ENCODE measurements at places on chromosomes 6 and 20.

- no peak for DNase-seq
Measured at GRCh38 chr6:42022755-42023384, 27.5 kb upstream of the TAF8 start.

- no peak for DNase-seq
Measured at GRCh38 chr20:24084281-24084680, 95.7 kb upstream of the GGTLC1 start.

DNA sequence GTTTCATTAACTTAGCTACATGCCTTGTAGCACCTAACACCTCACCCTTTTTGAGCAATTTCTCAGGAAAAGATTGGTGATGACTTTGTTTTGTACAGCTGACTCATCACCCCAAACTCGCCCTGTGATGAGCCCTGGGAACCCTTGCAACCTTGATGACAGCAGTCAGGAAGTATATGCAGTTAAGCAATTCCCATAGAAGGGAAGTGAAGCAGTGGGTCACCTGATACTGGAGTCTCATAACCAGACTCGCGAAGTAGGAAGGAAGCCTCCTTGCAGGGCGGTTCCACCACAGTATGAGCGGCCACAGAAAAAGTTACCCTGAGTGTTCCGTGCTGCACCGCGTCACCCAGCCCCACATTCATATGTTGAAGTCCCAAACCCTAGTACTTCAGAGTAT lies 82.0 kb upstream of the EDN1 start:
- no peak for DNase-seq

DNA sequence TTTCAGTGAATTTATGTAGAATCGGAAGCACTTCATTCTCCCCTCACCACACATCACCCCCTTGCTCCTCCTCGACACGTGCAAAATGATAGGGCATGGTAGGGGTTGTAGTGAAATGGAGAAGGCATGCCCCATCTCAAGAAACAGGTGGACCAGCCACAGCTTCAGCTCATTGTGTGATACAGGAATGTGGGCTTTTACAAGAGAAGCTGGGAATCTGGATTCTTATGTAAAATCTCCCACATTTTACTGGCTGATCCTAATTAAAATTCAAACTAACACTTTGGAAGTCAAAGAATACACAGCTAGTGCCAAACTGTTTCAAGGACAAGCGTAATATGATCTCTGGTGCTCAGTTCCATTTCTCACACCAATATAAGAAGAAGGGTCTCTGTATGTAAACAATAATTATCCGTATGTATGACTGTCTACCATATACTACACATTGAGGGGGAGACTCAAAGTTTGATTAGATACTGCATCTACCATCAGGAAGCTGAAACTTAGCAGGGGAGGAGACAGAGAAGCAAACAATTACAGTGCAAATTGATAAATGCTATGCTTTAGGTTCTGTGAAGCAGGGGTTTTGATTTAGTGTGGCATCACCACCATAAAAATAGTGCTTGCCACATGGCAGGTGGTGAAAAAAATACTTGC lies 24.3 kb upstream of the KIAA0408 start:
- DNase-seq = no peak

- DNase-seq = peak; percentile 3
Measured at GRCh38 chr6:151098166-151098565, 141.6 kb upstream of the AKAP12 start.

- no peak for DNase-seq
Measured at GRCh38 chr20:10982692-10983091, 308.9 kb upstream of the JAG1 start.

- no peak for DNase-seq
Measured at GRCh38 chr6:75495011-75495410, 1.4 kb upstream of the FILIP1 start.

- no peak for DNase-seq
Measured at GRCh38 chr6:18741741-18742140, 354.6 kb downstream of the RNF144B start.

- no peak for DNase-seq
Measured at GRCh38 chr6:156694679-156695078, 82.5 kb upstream of the ARID1B start.

DNA sequence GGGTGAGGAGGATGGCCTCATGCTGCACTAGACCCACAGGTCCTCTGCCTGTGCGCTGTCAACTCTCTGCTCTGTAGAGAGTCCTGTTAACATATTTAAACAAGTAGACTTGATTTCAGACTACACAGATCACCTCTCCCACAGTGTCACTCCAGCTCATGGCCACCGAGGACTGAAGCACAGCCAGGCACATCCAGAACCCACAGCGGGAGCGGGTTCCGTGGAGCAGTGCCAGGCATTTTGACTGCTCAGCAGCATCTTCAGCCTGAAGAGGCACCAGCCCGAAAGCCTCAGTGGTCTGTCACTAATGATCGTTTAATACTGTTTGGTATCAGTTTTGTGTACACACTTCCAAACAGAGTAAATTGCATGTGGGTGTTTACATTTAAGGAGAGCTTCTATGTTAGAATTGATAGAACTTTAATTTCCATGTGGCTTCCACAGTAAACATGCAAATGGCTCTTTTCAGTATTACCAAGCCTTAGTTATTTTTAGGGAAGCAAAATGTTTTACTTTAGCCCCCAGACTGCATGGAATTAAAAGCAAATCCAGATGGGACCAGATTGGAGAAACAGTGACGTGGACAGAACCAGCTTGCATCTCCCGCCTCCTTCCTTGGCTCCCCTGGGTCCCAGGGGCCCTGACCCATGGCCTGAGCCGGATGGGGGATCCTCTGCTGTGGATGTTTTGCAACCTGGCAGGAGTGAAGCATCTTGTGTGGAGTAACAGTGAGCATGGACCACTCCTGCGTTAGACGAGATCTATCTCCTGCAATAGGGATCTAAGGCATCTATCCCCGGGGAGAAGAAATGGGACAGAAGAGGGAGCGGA lies 196.7 kb upstream of the CDH4 start:
- no peak for DNase-seq

DNA sequence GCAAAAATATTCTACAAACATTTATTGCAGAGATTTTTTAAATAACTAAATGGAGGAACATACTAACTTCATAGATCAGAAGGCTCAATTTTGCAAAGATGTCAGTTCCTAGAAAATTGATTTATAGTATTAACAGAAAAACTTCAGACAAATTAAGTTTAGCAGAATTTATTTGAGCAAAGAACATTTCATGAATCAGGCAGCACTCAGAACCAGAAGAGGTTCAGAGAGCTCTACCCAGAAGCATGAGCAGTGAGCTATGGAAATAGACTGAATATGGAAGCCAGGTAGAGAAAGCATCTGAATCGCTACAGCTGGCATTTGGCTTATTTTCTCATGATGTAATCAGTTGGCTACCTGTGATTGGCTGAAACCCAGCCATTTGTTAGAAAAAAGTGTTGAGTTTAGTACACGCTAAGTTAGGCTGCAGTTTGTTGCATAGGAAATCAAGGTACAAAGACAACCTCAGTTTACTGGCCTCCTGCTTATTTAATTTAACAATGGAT lies 174.5 kb upstream of the TAB2 start:
- DNase-seq = no peak

DNA sequence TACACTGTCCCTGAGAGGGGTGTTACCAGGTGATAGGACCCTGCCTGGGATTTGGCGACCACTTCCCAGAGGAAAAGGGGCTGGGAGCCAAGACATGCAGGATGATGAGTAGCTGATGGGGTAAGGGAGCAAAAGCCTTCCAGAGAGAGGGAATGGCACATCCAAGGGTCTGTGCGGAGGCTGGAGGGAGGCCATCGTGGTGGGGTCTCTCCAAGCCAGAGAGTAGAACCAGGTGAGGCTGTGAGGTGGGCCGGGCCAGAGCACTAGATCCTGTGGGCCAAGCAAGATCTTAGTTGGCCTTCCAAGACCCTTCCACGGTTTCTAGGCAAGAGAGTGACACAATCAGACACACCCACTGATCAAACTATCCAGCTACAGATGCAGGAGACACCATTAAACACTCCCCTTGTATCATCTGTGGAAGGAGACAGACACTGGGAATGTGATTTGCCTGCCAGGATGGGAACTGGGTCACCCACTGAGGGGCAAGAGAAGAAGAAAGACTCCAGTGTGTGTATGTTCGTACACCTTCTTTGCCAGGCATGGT lies 128.9 kb downstream of the BANF2 start:
- no peak for DNase-seq

- no peak for DNase-seq
Measured at GRCh38 chr6:31905041-31905440, 3.2 kb upstream of the ZBTB12 start.

DNA sequence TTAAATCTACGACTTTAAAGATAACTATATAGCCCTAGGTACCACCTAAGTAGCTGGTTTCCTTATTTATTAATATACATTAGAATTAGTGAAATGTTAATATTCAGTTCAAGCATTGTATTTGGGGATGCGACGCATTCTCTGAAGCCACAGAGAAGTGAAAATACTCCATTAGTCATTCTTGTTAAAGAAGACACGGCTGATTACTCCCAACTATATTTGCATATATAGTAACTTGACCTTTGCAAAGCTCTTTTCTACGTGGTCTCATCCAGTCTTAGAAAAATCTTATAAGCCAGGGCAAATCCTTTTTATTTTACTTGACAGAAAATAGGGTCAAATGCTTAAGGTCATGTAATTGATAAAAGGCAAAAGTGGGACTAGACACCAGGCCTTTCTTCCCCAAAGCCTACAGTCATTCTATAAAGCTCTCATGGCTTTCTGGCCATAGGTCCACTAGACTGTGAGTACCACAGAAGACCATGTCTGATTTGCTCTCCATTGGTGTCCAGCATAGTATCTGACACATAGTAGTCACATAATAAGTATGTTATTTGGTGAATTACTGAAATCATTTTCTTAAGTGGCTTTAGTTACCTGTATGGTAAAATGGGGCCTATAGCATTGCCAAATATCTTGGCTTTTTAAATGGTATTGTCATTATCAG lies 11.3 kb downstream of the ZHX3 start:
- DNase-seq = no peak

GRCh38 chr6:115071962-115072361 lies 729.1 kb upstream of the HS3ST5 start:
- no peak for DNase-seq

DNA sequence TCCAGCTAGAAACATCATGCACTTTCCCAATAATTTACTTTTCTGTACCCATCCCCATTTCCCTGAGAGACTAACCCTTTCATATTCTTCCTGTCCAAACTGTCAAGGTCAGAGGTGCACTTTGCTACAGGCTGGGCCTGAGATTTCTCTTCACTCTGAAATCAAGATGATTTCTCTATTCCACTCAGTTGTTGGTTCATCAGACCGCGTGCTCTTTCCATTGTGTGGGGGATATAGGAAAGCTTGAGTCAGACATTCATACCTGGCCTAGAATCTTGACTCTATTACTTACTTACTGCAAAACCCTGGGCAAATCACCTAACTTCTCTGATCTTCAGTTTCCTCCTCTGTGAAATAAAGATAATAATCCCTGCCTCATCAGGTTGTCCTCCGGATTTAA lies 4.7 kb upstream of the ZDHHC14 start:
- DNase-seq = no peak

- DNase-seq = no peak
Measured at GRCh38 chr20:63490416-63490815, 8.5 kb downstream of the EEF1A2 start.

DNA sequence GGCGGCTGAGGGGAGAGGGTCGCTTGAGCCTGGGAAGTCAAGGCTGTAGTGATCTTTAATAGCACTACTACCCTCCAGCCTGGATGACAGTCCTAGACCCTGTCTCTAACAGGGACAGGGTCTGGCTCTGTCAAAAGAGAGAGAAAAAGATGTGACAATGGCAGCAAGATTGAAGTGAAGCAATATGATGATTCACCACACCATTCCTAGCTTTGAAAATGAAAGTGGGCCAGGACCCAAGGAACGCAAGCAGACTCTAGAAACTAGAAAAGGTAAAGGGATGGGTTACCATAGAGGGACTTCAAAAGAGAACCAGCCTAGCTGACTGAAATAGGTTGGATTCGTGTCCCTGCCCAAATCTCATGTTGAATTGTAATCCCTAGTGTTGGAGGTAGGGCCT lies 426.9 kb downstream of the HTR1B start:
- no peak for DNase-seq

GRCh38 chr6:42279144-42279781 lies 61.6 kb upstream of the MRPS10 start:
- no peak for DNase-seq

DNA sequence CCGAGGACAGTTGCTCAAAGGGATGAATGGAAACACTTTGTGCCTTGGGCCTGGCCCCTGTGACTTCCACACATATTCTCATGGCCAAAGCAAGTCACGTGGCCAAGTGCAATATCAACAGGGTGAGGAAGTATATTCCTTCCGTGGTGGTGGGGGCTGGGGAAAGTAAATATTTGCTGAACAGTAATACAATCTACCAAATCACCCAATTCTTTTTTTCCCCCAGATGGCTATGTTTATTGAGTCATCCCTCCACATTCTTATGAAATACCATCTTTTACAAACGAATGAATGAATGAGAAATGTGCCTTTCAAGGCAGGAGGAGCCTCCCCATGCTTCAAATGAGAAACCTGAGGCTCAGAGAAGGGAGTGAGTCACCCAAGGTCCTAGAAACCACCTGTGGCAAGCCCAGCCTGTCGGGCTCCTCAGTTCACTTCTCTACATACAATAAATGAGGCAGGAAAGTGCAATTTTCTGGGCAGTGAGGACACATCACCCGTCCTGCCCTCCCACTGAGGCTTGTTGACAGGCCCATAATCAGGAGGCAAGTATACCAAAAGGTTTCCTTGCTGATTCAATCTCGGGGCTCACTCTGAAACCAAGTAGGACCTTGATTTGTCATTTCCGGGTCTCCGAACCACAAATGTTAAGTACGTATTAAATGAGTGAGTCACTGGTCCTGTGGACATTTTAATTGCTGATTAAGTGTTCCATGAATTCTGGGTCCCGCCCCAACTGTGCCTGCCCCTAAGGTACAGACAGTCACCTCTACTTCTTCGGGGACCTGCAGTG lies 25.3 kb upstream of the TOP1 start:
- peak; percentile 78 for DNase-seq

- no peak for DNase-seq
Measured at GRCh38 chr6:168416531-168416930, 24.5 kb upstream of the SMOC2 start.

GRCh38 chr6:117264692-117265409 lies 507 bp upstream of the VGLL2 start:
- DNase-seq = no peak

- no peak for DNase-seq
Measured at GRCh38 chr20:24608926-24609667, 139.7 kb downstream of the SYNDIG1 start.

- no peak for DNase-seq
Measured at GRCh38 chr20:57663241-57663640, 43.0 kb upstream of the ZBP1 start.

- DNase-seq = no peak
Measured at GRCh38 chr20:1907586-1907985, 12.4 kb downstream of the SIRPA start.

DNA sequence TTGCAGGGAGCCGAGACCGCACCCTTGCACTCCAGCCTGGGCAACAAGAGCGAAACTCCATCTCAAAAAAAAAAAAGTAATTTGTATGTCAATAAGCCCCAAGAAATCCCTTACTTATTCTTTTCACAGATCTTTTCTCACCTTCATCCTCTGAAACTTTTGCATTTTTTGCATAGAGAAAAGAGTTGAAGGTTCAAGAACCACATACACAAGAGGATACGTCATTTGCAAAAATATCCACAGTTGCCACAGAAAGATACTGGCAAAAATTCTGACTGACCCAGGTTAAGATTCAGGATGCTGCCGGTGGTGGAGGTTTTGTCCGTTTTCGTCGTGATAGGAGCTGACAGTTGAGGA lies 94.5 kb downstream of the ZMYND8 start:
- no peak for DNase-seq
